ENCODE measurements at places on chromosomes 5 and 9. TPM values are rescaled to one million over a fixed set of nuclear protein-coding genes. Genes with fewer than 3 reads are reported as not detected.

DNA sequence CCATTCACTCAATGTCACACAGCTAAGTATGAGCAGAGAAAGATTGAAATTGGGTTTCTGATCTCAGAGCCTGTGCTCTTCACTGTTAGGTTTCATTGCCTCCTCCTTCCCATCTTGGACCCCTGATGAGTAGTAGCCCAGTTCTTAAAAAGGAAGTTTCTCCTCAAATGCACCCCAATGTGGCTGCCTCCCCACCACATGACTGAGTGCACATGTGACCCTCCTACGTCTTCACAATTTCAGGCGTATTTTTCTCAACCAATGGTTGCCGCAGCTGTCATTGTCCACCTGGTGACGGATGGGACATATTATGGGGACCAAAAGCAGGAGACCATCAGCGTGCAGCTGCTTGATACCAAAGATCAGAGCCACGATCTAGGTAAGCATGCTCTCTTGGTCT, 178.5 kb downstream of the PAPPA start:
- no peaks in the 10 kb centered on the region for H3K4me1 ChIP-seq
- peaks cover 5% of the 10 kb centered on the region for H3K36me3 ChIP-seq
- DNase-seq = no peak
- H3K27ac ChIP-seq = no peak overlapping the region
- H3K27me3 ChIP-seq = no peaks in the 10 kb centered on the region
- H3K4me3 ChIP-seq = no peak overlapping the region

The CTNND2 gene
- total RNA-seq = 1.7 TPM

GRCh38 chr9:126506361-126507317, 107.1 kb upstream of the LMX1B start:
- no peak overlapping the region for H3K4me3 ChIP-seq
- no peaks in the 10 kb centered on the region for H3K4me1 ChIP-seq
- H3K27ac ChIP-seq = no peak overlapping the region
- H3K27me3 ChIP-seq = no peaks in the 10 kb centered on the region

The AFF4 gene
- 79.1 TPM for total RNA-seq

The DMGDH gene
- 4.2 TPM for total RNA-seq

The TICAM2 gene
- total RNA-seq = 0.98 TPM

GRCh38 chr9:87898151-87898550, 15.5 kb downstream of the SPATA31E1 start:
- H3K27ac ChIP-seq = no peak overlapping the region
- no peaks in the 10 kb centered on the region for H3K4me1 ChIP-seq
- no peak overlapping the region for H3K4me3 ChIP-seq
- no peaks in the 10 kb centered on the region for H3K27me3 ChIP-seq

DNA sequence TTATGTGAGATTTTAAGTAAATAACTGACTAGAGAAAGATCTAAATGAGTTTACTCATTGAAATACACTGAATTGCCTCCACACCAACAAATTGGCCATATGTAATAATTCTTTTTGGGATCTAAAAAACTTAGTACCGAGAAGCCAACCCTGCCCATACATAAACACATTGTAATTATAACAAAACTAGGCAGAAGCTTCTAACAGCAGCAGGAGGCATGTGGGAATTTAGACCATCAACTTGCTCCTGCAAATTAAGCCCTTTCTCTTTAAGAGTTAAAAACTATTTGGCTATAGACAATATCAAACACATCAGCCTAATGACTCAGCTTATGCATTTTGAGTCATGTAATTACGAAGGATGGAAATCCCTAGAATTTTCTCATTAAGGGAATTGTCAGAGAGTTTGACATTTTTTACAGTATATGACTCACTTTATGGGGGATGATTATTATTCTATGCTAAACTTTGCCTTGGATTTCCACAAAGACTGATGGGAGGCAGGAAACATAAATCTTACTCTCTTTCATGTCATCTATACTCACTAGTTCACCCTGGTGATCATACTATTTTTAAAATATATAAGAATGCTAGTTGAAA, 1.0 kb downstream of the IL7R start:
- H3K36me3 ChIP-seq = no peaks in the 10 kb centered on the region
- no peak for DNase-seq
- H3K4me1 ChIP-seq = peaks cover 19% of the 10 kb centered on the region
- H3K4me3 ChIP-seq = no peak overlapping the region
- H3K27me3 ChIP-seq = no peaks in the 10 kb centered on the region

DNA sequence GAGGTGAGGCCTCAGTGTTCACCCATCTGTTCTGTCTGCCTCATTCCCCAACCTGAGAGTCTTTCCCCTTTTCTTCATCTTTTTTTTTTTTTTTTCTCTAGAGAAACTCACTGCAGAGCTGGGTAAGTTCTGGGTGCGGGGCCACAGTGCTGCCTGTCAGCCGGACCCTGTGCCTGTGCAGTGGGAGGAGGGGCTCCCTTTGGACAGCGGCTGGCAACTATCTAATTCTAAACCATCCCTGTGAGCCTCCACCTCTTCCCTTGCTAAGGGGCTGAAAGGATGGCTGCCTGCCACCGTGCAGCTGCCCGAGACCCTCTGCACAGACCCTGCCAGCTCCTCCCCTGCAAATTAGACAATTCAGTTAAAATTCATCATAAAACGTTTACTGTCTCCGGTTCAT, 14.1 kb downstream of the BTNL9 start:
- no peak overlapping the region for H3K27ac ChIP-seq
- no peaks in the 10 kb centered on the region for H3K36me3 ChIP-seq
- peak overlapping the region; percentile 49 for H3K4me3 ChIP-seq
- H3K4me1 ChIP-seq = peaks cover 20% of the 10 kb centered on the region
- peaks cover 11% of the 10 kb centered on the region for H3K27me3 ChIP-seq

The FAM163B gene
- total RNA-seq = not detected

DNA sequence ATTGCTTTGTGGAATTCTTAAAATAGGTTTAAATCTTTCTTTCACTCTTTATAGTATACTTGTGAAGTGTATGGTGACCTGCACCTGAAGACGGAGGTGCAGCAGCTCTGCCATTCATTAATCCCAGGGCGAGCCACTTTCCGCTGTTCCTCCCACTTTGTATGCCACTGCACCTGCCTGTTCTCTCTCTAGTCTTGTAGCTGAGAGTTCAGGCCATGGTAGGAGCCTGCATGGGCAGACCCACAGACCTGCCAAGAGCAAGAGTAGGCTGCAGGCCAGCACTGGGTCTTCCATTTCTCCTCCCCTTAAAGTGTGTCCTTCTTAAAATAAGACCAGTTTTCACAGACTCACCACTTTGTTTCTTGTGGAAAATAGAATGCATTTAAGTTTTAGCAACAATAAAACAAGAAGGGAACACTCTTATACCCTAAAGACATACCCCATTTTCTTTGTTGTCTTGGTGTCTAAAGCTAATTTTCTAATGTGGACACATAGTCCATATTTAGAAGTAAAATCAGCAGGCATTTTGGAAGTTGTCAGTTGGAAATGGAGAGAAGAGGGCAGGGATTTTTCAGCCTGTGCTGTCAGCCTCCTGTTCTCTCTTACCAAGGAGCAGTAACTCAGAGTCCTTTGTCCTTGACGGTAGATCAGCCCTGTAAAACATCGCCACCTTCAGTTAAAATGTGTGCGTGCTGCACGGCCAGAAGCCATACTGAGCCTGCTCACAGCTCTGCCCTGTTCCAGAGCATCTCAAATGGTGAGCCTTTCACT, 103.2 kb downstream of the SNCAIP start:
- no peak for DNase-seq
- peaks cover 4% of the 10 kb centered on the region for H3K4me1 ChIP-seq
- no peak overlapping the region for H3K4me3 ChIP-seq
- no peak overlapping the region for H3K27ac ChIP-seq
- no peaks in the 10 kb centered on the region for H3K36me3 ChIP-seq
- no peaks in the 10 kb centered on the region for H3K27me3 ChIP-seq

The COL23A1 gene
- total RNA-seq = 3.7 TPM

DNA sequence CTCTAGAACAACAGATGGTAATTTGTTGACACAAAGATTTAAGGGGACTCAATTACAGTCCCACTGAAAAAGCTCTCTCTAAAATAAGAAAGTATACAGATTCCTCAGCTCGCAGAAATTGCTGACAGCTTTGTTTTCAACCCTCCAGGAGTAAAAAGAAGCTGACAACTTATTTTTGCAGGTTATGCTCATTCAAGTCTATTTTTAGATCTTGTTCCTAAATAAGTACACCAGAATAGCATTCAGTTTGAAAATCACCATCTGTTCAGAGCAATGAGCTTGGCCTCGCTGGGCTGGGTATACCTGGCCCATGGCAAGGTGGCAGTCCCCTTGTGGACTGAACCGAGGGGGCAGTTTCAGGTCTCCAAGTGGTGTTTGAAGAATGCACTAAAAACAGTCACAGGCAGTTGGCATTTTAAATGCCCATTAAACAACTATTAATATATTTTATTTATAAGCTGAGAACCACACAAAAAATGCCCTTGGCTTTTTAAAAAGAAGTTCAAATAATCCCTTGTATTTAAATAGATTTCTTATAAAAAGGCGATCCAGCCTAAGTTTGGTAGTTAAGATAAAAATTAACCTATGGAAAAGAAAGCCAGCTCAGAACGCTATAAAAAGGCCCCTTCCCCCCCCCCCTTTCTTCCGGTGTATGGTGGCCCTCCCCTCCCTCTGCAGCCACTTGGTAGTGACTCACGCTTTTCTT, 169.2 kb downstream of the AUH start:
- no peaks in the 10 kb centered on the region for H3K27me3 ChIP-seq
- H3K27ac ChIP-seq = peak overlapping the region; percentile 95
- no peaks in the 10 kb centered on the region for H3K36me3 ChIP-seq
- H3K4me3 ChIP-seq = no peak overlapping the region
- no peak for DNase-seq
- H3K4me1 ChIP-seq = peaks cover 59% of the 10 kb centered on the region

DNA sequence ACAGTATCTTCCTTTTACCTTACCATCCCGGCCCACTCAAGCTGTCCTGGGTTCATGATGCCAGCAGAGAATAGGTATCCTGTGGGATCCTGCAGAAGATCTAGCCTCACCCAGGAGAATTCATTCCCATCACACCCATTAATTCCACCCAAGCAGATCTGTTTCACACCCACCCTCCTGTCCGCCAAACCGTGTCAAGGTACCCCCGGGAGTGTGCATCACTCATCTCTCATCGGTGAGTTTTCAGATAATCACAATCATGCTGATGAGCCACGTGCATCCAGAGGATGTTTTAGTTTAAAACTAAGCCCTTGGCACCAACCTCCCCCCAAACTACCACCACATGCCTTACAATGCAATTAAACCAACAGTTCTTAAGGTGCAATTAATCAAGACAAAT, 18.8 kb downstream of the ANKH start:
- no peaks in the 10 kb centered on the region for H3K36me3 ChIP-seq
- DNase-seq = no peak
- H3K27me3 ChIP-seq = no peaks in the 10 kb centered on the region
- H3K4me3 ChIP-seq = no peak overlapping the region
- H3K4me1 ChIP-seq = peaks cover 16% of the 10 kb centered on the region

DNA sequence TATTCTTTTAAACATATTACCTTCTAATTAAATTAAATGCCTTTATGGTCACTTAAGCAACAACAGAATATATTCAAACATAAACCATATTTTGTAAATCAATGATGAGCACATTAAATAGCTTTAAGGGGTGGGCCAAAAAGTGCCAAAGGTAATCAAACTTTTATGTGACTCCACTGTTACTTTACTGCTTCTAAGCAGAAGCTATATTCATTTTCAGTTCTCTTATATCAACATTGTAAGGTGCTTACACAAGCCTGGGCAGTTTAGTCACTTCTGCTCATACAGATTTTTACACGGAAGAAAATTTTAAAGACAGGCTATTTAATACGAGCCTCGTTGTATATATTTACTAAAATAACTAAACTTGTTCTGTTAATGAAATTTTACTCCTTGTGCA, 29.9 kb downstream of the RFX3 start:
- DNase-seq = no peak
- no peaks in the 10 kb centered on the region for H3K27me3 ChIP-seq
- no peak overlapping the region for H3K27ac ChIP-seq
- H3K4me1 ChIP-seq = no peaks in the 10 kb centered on the region
- H3K36me3 ChIP-seq = no peaks in the 10 kb centered on the region

The IL13 gene
- total RNA-seq = not detected

DNA sequence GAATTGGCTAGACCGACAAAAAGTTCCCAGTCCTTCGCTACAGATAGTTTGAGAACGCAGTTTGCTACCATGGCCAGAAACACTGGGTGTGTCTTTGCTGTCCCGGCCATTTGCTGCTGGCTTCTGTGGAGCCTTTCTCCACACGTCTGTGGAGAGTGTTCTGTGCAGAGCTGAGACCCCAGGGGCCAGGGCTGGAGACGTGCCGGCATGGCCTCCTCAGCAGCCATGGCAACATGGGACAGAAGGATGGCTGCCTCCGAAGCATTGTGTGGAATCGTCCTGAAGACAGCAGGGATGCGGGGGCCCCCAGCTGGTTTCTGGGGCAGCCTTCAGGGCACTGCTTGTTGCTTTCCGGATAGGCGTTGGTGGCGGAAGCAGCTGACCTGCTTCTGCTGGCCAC, 142.8 kb downstream of the GADD45G start:
- peaks cover 39% of the 10 kb centered on the region for H3K4me1 ChIP-seq
- H3K27me3 ChIP-seq = no peaks in the 10 kb centered on the region
- DNase-seq = no peak
- H3K4me3 ChIP-seq = no peak overlapping the region

- no peak for DNase-seq
- H3K27ac ChIP-seq = no peak overlapping the region
- peaks cover 26% of the 10 kb centered on the region for H3K36me3 ChIP-seq
- no peaks in the 10 kb centered on the region for H3K27me3 ChIP-seq
These were observed 25.2 kb downstream of the SKP2 start for GRCh38 chr5:36177154-36177553.

- H3K4me3 ChIP-seq = no peak overlapping the region
- H3K4me1 ChIP-seq = no peaks in the 10 kb centered on the region
- H3K27ac ChIP-seq = no peak overlapping the region
- H3K36me3 ChIP-seq = no peaks in the 10 kb centered on the region
- DNase-seq = no peak
These were observed 16.2 kb upstream of the TJP2 start for GRCh38 chr9:69157751-69158466.

The CTNNA1 gene
- 304 TPM for total RNA-seq

DNA sequence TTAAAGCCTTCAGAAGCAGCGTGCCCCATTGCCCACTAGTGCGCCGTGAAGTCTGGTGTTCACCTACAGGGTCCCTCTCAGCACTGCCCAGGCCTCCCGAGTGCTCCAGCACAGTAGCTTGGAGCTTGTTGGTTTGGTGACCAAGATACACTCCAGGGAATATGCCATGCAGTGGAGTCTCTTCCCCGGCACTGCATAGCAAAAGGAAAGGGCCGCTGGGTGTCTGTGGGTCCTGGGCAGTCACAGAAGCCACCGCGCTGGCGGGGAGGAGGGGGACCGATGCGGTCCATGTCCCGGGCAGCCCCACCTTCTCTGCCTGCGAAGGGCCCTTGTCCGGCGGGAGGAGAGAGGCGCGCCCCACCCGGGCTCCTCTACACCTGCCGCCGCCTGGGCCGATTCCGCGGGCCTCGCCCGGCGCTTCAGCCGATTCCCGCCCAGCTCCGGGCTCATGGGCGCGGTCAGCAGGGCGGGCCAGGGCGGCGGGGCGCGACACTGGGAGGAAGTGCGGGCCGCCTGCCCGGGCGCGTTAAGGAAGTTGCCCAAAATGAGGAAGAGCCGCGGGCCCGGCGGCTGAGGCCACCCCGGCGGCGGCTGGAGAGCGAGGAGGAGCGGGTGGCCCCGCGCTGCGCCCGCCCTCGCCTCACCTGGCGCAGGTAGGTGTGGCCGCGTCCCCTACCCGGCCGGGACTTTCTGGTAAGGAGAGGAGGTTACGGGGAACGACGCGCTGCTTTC, at the start of gene SYK:
Gene SYK (plus strand): TSS at position 579 of the 732 bp plus-strand sequence. CDS start 42,080 bp downstream, outside the sequence.
- H3K4me3 ChIP-seq = peak within 1 kb of the TSS; percentile 47
- no peaks in the 10 kb centered on the region for H3K27me3 ChIP-seq
- no peaks in the 10 kb centered on the region for H3K36me3 ChIP-seq
- H3K27ac ChIP-seq = no peak within 1 kb of the TSS
- no peak for DNase-seq
- peaks cover 10% of the 10 kb centered on the region for H3K4me1 ChIP-seq

- H3K27me3 ChIP-seq = no peaks in the 10 kb centered on the region
- DNase-seq = peak; percentile 80
- H3K27ac ChIP-seq = peak overlapping the region; percentile 87
- H3K4me1 ChIP-seq = peaks cover 94% of the 10 kb centered on the region
These were observed 76.1 kb downstream of the ADAMTS2 start for GRCh38 chr5:179268966-179269693.

The ADAMTS12 gene
- total RNA-seq = 7.6 TPM
